Left ventricle myocardium inferior (tissue), 1 donor: ENCODE measurements at places on chromosomes 3 and 15. TPM values are rescaled to one million over a fixed set of nuclear protein-coding genes. Genes with fewer than 3 reads are reported as not detected.
A peak's percentile ranks its signal among the peaks of the same experiment; 100 is the strongest.

DNA sequence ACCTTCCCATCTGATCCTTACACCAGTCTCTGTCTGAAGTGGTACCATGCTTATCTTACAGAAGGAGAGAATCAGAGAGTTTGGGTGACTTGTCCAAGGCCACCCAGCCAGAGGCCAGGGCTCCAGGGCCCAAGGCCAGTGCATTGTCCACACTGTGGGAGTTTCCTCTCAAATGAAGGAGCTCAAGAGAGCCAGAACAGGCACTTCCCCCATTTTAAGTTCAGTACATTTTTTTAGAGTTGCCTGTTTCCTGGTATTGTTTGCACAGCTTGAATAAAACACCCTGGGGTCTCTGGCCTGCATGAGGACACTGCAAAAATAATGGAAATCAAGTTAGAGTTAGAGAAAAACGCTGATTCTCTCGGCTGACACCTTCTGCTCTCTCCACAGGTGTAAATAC is 284.0 kb downstream of the SQOR start:
- H3K36me3 ChIP-seq, result no peaks in the 10 kb centered on the region
- peak overlapping the region; percentile 80 for H3K27ac ChIP-seq
- peak; percentile 22 for DNase-seq

DNA sequence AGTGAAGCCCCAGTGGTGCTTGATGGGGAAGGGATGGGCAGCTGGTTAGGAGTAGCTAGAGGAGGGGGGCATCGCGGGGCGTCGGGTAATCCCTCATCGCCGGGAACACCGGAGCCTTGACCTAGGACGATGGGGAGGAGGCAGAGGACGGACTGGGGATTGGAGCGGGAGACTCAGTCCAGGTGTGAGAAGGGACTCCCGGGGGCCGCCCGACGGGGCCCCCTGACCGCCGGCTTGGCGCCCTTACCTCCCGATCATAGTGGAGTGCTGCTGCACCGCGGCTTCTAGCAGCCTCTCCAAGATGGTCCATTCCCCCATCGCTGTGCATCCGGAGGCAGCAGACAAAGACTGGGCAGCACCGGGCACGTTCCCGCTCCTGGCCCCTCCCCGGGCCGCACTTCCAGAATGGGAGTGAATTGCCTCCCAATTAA is 612 bp downstream of the GJD2 start:
- no peak overlapping the region for H3K27ac ChIP-seq
- peak overlapping the region; percentile 62 for H3K4me3 ChIP-seq
- H3K4me1 ChIP-seq, result peaks cover 13% of the 10 kb centered on the region
- peaks cover 77% of the 10 kb centered on the region for H3K27me3 ChIP-seq

Gene GOLGA8G
- not detected for total RNA-seq

Gene ZNF774
- 4.7 TPM for total RNA-seq
